ENCODE measurements at places on chromosomes 7 and 10.

DNA sequence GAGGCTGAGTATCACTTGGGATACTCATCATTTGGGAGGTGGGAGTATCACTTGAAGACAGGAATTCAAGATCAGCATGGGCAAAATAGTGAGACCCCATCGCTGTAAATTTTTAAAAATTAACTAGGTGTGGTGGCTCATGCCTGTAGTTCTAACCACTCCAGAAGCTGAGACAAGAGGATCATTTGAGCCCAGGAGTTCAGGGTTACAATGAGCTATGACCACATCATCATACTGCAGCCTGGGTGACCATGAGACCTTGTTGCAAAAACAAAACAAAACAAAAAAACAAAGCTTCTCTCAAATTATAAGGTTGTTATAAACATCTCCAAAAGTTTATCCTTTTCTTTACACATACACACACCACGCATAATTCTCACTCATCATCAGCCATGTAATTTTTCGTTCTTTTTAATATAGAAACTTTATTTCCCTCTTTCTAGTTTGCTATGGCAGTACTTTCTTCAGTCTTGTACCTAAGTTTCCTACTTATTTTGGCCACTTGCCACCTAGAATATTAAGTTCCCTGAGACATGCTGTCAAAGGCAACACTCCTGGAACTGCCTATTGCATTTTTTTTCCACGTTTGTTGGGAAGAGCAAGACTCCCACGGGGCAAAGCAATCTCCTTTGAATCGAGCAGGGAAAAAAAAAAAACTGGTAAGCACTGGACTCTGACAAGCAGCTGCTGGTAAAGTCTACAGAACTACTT, 37.1 kb downstream of the SKIDA1 start:
- no peak for DNase-seq

DNA sequence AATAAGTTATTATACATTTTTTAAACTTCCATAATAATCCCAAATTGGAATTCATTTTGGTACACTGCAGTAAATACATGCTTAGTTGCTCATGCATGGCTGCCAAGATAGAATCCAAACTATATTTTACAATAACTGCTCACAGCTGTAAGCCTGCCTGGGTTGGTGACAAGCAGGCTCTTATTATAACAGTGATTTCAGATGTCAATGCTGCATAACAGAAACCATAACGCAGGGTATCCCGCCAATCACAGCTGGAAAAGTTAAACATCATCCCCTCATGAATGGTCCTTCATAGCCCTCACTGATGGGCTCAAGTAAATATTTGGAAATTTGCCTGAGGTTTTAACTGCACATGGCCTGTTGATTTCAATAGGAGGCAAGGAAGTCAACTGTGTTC, 149.8 kb downstream of the AMPH start:
- DNase-seq = no peak

DNA sequence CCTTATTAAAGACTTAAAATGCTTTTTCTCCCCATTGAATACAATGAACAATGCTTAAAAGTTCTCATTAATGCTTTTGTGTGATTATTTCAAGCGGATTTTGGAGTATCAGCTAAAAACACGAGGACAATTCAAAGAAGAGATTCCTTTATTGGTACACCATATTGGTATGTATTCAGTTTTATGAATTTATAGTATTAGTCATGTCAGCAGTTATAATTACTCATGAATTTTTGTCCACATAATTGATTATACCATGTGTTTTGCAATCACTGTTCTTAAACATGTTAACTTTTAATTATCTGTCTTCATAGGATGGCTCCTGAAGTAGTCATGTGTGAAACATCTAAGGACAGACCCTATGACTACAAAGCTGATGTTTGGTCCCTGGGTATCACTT, 31.9 kb downstream of the SLK start:
- no peak for DNase-seq

GRCh38 chr7:55366461-55367070, 1.4 kb downstream of the LANCL2 start:
- no peak for DNase-seq

DNA sequence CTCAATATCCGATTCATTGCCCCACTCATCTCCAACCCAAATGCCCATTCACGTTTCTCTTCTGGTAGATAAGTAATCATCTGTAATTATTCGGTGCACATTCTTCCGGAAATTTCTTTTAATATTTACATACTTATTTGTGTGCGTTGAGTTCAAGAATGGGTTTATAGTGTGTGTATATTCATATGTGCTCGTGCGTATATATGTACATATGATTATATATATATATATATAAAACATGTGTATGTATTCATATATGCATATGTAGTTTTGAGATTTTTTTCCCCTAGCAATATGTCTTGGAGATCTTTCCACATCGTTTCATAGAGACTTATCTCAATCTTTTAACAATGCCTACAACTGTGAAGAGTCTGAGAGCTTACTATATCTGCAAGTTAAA, 118.2 kb downstream of the MDFIC start:
- no peak for DNase-seq

DNA sequence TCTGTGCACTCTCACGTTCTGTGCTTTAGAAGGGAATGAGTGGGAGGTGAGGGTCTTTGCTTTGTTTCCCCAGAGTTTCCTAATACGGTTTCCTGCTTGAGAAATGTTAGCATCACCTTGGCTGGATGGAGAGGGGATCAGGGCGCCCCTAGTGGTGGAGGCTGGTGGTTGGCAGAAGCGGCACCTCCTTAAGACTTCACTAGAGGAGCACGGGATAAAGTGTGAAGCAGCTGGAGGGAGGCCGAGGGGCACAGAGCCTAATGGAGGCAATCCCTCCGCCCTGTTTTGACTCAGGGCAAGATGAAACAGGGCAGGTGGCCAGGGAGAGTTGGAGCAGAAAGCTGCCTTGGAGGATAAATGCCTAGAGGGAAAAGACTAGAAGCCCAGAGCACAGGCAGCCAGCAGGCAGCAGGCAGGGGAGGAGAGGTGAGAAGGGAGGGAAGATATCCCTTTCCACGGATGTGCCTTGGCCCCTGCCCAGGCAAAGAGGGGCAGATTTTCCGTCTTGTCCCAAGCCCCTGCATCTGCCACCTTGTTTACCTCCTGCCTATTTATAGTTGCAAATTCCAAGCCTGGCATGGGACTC, 56.0 kb upstream of the BTRC start:
- peak; percentile 51 for DNase-seq

GRCh38 chr7:158956805-158957509, 100.6 kb downstream of the DYNC2I1 start:
- DNase-seq = no peak

DNA sequence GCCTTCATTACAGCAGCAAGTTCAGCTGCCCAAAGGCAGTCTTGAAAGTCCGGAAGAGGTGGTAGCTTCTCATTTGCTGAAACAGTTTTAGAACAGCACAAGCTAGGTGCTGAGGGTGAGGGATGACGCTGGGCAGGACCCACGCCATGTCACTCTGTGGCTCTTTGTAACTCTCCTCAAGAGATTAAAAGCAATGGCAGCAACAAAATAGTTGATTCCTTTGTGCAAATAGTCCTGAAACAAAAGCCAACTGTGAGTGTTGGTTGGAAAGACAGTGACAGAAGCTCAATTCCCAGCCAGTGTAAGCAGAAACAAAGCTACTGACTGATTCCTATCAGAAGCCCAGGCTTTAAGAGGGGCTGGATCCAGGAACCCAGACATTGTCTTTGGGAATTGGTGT, 47.6 kb upstream of the AQP1 start:
- no peak for DNase-seq

DNA sequence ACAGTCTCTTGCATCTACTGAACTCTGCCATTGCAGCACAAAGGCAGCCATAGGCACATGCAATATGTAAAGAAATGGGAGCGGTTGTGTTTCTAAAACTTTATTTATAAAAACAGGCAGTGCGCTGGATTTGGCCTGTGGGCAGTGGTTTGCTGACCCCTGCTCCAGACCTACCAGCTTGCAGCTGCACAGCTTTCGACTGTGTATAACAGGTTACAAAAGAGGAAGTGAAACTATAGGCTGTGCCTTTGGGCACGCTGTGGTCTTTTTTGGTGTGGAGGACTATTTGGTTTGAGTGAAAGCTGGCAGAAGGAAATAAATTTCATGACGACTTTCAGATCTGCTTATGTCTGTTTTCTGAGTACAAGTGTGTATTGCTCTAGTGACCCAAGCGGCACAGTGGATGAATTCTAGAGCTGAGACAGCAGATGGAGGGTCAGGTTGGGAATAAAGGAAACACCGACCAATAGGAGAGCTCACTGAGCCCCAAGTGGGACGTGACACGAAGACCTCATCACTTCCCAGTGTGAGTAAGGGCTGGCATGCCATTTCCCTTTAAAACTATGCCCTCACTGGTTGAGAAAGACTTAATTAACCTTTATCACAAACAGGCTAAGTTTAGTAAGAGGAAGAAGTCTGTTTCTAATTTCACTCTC, 152.7 kb downstream of the ANK3 start:
- peak; percentile 27 for DNase-seq

GRCh38 chr10:44927352-44927751, 16.2 kb downstream of the TMEM72 start:
- no peak for DNase-seq

DNA sequence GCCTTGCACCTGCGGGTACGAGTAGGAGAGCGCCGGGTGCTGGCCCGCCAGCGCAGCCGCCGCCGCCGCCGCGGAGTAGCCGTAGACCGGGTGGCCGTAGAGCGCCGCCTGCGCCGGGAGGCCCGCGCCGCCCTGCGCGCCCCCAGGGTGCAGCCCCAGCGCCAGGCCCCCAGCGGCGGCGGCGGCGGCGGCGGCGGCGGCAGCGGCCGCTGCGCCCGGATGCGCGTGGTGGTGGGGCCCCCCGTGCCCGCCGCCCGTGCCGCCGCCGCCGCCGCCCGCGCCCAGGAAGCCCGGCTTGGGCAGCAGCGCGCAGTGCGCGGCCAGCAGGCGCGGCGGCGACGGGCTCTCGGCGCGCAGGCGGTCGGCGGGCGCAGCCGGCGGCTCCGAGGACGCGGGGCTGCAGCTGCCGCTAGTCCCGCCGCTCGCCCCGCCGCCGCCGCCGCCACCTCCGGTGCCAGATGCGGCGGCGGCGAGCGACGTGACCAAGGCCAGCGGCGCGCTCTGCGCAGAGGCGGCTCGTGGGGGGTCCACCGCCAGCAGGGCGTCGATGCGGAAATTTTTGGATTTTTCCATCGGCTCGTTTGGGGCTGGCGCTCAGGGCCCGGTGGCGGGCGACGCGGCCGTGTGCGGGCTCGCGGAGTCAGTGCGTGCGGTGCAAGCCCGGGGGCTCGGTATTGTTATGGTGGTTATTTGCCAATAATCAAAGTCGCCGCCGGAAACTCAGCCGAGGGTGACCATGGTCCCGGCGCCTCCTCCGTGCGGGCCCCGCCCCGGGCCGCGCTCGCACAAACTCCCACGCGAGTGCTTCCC, 480 bp downstream of the MNX1 start:
- no peak for DNase-seq

DNA sequence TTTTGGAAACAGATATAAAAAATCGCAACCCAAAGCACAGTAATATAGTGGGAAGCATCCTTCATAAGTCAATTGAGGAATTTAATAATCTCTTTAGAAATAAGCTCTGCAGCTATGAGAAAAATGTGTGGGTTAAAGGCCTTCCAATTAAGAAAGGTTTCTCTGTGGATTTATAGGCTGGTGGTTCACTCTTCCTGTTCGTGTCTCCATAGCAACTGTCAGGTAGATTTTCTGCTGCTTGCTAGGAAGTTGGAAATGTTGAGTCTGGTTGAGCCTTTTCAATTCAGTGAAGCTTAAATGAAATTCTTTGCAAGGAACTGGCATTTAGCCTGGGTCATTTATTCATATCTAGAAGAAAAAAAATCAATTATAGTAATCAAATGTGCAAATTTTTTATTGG, 652.8 kb upstream of the CELF2 start:
- DNase-seq = no peak

DNA sequence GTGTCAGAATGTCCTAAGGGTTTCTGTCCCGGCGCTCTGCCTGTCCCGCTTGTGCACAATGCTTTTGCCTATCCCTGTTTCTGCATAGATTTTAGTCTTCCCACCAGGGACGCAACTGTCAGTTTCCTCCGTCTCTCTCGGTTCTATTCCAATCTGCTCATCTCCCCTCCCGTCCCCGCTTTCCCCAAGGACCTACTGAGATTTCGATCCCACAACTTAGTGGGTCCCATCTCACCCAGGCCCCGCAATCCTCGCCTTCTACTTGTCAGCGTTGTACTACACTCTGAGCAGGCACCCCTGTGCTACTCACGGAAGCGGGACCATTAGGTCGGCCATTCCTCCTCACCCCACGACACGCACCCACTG, 519 bp upstream of the ZNF655 start:
- DNase-seq = no peak

DNA sequence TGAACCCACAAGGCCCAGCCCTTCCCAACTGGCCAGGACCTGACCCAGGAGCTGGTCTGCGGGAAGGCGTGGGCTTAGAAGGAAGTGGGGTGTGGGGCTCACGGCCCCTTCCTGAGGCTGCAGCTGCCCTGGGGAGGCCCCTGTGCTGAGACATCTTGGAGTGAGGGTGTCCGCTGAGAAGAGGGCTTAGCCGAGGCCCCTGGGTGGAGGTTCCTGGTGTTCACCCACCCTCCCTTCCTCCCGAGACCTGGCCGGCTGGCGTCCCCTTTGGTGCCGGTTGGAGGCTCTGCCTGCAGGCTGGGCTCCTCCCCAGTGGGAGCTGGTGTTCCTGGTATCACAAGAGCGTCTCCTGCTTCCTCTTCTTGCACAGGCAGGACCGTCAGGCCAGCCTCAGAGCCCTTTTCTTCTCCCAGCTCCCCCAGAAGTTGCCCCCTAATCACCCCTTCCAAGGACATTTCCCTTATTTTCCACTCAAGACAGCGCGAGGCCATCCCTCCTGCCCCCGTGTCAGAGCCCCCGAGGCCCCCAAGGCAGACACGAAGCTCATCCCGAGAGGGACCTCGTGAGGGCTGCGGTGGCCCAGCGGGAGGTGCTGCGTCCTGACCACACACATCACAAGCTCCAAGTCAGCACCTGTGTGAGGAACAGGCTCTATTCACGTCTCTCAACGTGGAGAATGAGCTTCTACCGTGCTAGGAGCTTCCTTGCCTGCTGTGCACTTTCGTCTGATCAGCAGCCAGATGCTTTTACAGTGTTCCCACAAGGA, 25.1 kb upstream of the FAM20C start:
- no peak for DNase-seq

DNA sequence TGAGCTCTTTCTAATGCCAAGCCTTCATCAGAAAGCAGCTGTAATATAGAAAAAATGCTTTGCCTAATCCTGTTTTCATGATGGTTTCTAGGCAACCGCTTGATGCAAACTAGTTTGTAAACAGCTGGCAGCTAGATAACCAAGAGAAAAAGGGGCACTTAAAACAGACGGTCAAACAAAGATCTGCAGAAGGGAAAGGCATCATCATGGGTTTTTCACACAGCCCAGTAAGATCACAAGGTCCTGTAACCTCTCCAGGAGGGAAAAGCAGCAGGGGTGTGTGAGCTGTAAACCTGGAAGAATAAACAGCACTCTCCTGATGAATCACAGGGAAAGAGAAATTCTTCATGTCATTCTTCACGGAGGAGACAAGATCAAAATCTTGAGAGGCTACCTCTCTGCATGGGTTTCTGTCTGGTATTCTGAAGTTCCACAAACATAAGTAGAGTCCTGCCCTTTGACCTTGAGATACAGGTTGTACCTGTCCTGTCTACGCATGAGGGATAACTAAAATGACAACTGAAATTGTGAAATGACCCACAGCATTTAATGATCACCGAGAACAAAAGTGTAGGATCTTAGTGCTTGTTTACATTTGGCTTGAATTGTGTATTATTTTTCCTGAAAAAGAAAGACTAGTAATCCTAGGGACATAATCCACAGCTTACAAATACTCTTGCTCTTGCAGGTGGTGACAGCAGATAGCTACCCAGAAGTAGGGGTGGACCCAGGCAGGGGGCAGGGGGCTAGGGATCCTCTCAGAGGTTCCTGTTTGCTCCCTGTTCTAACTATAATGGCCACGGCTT, 48.0 kb downstream of the CREB3L2 start:
- peak; percentile 82 for DNase-seq

GRCh38 chr10:95388539-95388938, 97.7 kb upstream of the PDLIM1 start:
- no peak for DNase-seq

Data from brain microvascular endothelial cell (primary cell).